Activated naive CD8-positive, alpha-beta T cell treated with anti-CD3 and anti-CD28 coated beads, Interleukin-2, amount 50 U/mL, for 24 hours (primary cell): ENCODE measurements at places on chromosomes 2 and 18.
A peak's percentile ranks its signal among the peaks of the same experiment; 100 is the strongest.

DNA sequence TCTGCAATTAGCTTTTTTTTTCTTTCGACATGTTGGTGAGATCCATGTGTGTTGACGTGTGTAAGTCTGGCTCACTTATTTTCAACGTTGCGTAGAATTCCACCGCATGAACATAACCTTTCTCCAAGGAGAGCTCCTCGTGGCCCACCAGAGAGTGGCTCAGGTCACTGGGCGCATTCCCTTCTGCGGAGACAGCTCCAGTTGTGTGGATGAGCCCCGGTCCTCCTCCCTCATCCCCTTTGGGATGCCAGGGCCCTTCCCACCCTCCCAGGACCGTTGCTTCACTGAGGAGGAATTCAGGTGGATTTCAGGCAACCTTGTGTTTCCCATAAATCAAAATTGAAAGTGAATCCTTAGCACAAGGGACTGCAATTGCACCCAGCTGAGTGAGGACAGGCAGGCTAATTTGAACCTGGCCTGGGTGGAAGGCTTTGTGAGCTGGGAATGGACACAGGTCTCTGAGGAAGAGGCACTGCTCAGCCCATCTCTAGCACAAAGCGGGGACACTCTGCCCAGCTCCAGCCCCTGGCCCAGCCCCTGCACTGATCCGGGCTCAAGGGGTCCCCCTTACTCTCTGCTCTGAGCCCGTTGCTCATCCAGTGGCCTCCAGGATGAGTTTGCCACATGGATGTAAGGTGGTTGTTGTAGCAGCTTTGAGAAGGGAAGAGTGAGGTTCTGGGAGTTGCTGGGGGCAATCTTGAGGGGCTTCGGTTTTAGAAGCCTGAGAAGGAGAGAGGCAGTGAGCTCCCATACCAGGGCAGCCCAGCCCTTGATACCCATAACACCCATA, 57.8 kb upstream of the HAAO start:
- no peaks in the 10 kb centered on the region for H3K4me1 ChIP-seq
- DNase-seq, result no peak
- no peak overlapping the region for H3K4me3 ChIP-seq
- no peaks in the 10 kb centered on the region for H3K27me3 ChIP-seq
- no peak overlapping the region for H3K27ac ChIP-seq

- no peaks in the 10 kb centered on the region for H3K36me3 ChIP-seq
- H3K4me3 ChIP-seq, result no peak overlapping the region
- H3K27ac ChIP-seq, result no peak overlapping the region
- H3K27me3 ChIP-seq, result no peaks in the 10 kb centered on the region
These were observed 371.8 kb downstream of the EPHA4 start for GRCh38 chr2:221200184-221200839.

- H3K36me3 ChIP-seq, result peaks cover 33% of the 10 kb centered on the region
These were observed 6.5 kb downstream of the PTMA start for GRCh38 chr2:231714639-231715498.

GRCh38 chr2:201888426-201888800, 82.1 kb downstream of the CDK15 start:
- H3K27ac ChIP-seq, result no peak overlapping the region
- no peaks in the 10 kb centered on the region for H3K4me1 ChIP-seq
- no peak for DNase-seq
- H3K27me3 ChIP-seq, result peaks cover 31% of the 10 kb centered on the region

GRCh38 chr2:218783688-218784087, 1.7 kb downstream of the CYP27A1 start:
- DNase-seq, result no peak
- no peaks in the 10 kb centered on the region for H3K36me3 ChIP-seq
- no peak overlapping the region for H3K4me3 ChIP-seq
- H3K4me1 ChIP-seq, result peaks cover 4% of the 10 kb centered on the region
- peaks cover 44% of the 10 kb centered on the region for H3K27me3 ChIP-seq

GRCh38 chr2:112165296-112165695, 27.1 kb downstream of the FBLN7 start:
- no peak for DNase-seq
- H3K27ac ChIP-seq, result no peak overlapping the region
- no peak overlapping the region for H3K4me3 ChIP-seq
- H3K4me1 ChIP-seq, result peaks cover 12% of the 10 kb centered on the region
- no peaks in the 10 kb centered on the region for H3K27me3 ChIP-seq
- H3K36me3 ChIP-seq, result no peaks in the 10 kb centered on the region

GRCh38 chr2:20972792-20973565, 70.9 kb downstream of the APOB start:
- no peak overlapping the region for H3K4me3 ChIP-seq
- no peak overlapping the region for H3K27ac ChIP-seq
- no peaks in the 10 kb centered on the region for H3K36me3 ChIP-seq
- peaks cover 14% of the 10 kb centered on the region for H3K27me3 ChIP-seq

DNA sequence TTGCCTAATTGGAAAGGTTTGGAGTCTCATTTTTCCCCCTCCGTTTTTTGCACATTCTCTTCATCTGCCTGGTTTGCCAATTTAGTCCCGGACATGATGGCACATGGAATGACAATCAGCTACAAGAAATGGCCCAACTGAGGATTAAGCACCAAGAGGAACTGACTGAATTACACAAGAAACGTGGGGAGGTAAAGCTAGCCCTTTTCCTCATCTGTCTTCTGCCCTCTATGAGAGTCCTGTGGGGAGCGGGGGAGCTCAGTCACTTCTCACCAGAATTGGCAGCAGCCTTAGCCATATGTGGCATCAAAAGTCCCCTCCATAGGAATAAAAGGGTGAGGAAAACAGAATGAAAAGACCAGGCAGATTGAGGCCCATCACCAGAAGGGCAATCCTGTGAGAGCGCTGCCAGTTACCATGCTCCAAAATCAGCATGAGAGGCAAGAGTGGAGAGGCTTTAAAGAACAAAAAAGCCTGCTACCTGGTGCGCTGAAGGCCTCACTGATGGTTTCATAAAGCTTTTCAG, 11.6 kb downstream of the ATG16L1 start:
- no peaks in the 10 kb centered on the region for H3K27me3 ChIP-seq
- H3K4me3 ChIP-seq, result no peak overlapping the region
- H3K27ac ChIP-seq, result peak overlapping the region; percentile 33

DNA sequence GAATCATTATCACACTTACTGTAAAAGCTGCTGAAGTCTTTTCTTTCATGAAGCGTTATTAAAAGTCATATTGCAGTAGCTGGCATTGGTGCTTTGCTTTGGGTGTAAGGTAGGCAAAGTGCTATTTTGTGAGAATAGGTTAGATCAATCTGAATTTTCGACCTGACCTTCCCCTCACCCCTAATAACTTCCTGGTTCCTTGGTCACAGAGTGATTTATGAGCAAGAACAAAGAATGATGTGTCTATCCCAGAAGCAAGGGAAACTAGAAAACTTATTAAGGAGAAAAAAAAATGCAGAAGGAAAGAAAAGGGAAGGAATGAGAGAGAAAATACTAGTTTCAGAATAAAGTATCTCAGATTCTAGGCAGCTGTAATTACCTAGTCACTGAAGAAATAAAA, 163.1 kb upstream of the MEIS1 start:
- no peak overlapping the region for H3K4me3 ChIP-seq
- no peaks in the 10 kb centered on the region for H3K4me1 ChIP-seq
- H3K27me3 ChIP-seq, result no peaks in the 10 kb centered on the region

DNA sequence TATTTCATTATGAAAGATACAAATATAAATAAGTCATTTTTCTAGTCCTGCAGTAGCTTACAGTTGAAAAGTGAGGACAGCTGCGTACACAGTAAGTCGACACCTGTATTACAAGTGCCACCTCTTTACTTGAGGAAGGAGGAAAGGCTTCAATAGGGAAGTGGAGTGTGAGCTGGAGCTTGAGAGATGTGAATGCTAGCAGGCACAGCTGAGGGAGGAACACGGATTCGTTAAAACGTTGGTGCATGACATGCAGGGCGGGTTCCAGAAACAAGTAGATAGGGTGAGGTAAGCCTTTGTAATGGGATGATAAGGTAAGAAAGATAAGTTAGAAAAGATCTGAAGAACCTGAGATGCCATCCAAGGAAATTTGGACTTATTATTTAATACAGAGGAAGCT, 98.1 kb upstream of the CSRNP3 start:
- DNase-seq, result no peak
- no peaks in the 10 kb centered on the region for H3K4me1 ChIP-seq
- H3K27me3 ChIP-seq, result peaks cover 3% of the 10 kb centered on the region
- H3K4me3 ChIP-seq, result no peak overlapping the region
- H3K27ac ChIP-seq, result no peak overlapping the region

GRCh38 chr2:80363330-80363729, 58.8 kb upstream of the LRRTM1 start:
- no peak overlapping the region for H3K4me3 ChIP-seq
- no peaks in the 10 kb centered on the region for H3K27me3 ChIP-seq
- no peak overlapping the region for H3K27ac ChIP-seq
- no peaks in the 10 kb centered on the region for H3K36me3 ChIP-seq
- DNase-seq, result no peak
- H3K4me1 ChIP-seq, result no peaks in the 10 kb centered on the region

DNA sequence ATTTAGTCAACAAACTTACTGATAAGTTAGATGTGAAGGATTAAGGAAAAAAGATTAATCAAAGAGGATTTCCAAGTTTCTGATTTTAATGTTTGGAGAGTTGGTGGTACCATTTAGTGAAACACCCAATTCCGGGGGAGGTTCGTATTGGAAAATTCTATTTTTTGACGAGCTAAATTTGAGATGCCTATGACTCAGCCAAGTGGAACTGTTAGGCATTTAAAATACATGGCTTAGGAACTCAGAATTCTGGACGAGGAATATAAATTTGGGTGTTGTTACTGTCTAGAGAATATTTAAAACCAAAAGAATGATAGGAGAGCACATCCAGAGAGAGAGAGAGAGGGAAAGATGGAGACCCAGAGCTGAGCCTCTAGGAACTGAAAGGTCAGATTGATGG, 103.6 kb downstream of the TMX3 start:
- DNase-seq, result no peak
- no peaks in the 10 kb centered on the region for H3K36me3 ChIP-seq
- H3K27ac ChIP-seq, result no peak overlapping the region
- H3K4me1 ChIP-seq, result no peaks in the 10 kb centered on the region
- no peak overlapping the region for H3K4me3 ChIP-seq

GRCh38 chr2:151570191-151570590, 160.5 kb downstream of the RIF1 start:
- H3K4me1 ChIP-seq, result no peaks in the 10 kb centered on the region
- no peak overlapping the region for H3K4me3 ChIP-seq
- no peak overlapping the region for H3K27ac ChIP-seq
- no peaks in the 10 kb centered on the region for H3K27me3 ChIP-seq

- peaks cover 10% of the 10 kb centered on the region for H3K4me1 ChIP-seq
- H3K4me3 ChIP-seq, result no peak overlapping the region
- no peak overlapping the region for H3K27ac ChIP-seq
- H3K27me3 ChIP-seq, result peaks cover 3% of the 10 kb centered on the region
- H3K36me3 ChIP-seq, result no peaks in the 10 kb centered on the region
These were observed 35.5 kb downstream of the EML6 start for GRCh38 chr2:54758951-54759350.

GRCh38 chr18:21444465-21445212, 155.9 kb downstream of the ESCO1 start:
- no peak for DNase-seq
- no peaks in the 10 kb centered on the region for H3K36me3 ChIP-seq
- H3K27ac ChIP-seq, result no peak overlapping the region
- no peak overlapping the region for H3K4me3 ChIP-seq

- H3K36me3 ChIP-seq, result peaks cover 65% of the 10 kb centered on the region
- no peaks in the 10 kb centered on the region for H3K27me3 ChIP-seq
- peaks cover 3% of the 10 kb centered on the region for H3K4me1 ChIP-seq
- H3K27ac ChIP-seq, result no peak overlapping the region
These were observed 117.3 kb downstream of the FEZ2 start for GRCh38 chr2:36480636-36481035.

DNA sequence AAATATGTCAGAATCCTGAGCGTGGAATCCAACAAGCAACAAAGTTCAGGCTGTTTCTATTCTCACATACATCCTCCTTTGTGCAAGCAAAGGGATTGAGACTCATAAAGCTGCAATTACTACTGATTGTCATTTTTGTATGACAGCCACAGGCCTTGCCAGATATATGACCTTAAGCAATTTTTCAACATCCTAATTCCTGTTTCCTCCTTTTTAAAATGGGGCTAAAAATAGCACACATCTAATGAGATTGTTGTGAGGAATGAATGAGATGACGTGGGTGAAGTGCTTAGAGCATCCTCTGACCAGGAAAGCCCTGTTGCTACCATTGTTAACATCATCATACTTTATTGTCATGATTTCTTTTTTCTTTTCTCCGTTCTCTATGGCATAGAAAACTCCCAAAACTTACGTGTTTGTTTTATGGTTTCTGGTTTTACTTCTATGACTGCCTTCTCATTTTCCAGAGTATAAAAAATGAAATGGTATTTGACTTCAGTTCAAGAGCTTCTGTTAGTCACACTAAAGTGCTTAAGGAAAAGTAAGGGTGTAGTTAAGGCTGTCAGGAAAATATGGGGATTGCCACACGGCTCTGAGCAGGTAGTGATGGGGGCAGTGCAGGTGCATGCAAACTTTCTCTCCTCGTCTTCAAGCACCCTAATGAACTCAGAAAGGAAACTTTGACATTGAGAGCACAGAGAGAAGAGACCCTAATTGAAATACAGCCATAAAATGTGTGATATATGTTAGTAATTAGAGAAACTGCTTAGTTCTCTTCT, 590.6 kb upstream of the NETO1 start:
- no peak overlapping the region for H3K4me3 ChIP-seq
- H3K4me1 ChIP-seq, result no peaks in the 10 kb centered on the region
- no peaks in the 10 kb centered on the region for H3K36me3 ChIP-seq

DNA sequence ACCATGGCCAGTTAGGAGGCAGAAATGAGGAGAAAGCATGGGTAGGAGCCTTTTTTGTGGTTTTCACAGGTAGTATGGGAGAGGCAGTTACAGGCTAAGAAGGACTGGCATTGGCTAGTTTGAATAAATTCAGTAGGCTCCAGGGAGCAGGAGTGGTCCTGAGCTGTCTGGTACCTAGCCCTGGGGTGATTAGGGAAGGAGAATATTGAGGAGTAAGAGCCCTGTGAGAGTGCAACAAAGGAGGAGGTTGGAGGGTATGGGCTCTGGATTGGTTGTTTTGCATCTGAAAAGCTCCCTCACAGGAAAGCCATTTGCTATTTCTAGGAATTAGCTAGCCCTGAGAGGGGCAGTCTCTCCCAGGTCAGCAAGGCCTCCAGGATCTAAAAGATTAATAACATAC, 13.3 kb upstream of the TCF7L1 start:
- H3K4me1 ChIP-seq, result peaks cover 3% of the 10 kb centered on the region
- H3K4me3 ChIP-seq, result no peak overlapping the region
- no peaks in the 10 kb centered on the region for H3K36me3 ChIP-seq
- H3K27me3 ChIP-seq, result peaks cover 4% of the 10 kb centered on the region

DNA sequence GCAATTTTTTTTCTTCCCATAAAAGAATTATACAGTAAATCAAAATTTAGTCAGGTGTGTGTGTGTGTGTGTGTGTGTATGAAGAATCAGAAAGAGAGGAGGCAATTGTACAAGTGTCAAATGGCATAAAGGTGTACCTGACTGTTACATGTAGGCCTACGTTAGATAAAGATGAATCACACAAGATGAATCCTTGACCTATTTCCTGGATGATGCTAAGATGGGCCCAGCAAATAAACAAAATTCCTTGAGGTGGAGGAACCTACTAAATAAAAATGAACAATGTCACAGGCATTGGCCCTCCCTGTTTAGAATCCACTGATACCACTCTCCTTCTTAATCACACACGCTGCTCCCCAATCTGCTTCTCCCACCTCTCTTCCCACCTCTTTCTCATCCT, 79.7 kb upstream of the LRATD1 start:
- no peak for DNase-seq
- no peaks in the 10 kb centered on the region for H3K4me1 ChIP-seq
- H3K27ac ChIP-seq, result no peak overlapping the region
- H3K27me3 ChIP-seq, result no peaks in the 10 kb centered on the region
- no peak overlapping the region for H3K4me3 ChIP-seq
- no peaks in the 10 kb centered on the region for H3K36me3 ChIP-seq

- H3K27me3 ChIP-seq, result no peaks in the 10 kb centered on the region
- H3K4me1 ChIP-seq, result peaks cover 82% of the 10 kb centered on the region
- DNase-seq, result peak; percentile 75
- peak overlapping the region; percentile 96 for H3K27ac ChIP-seq
- peaks cover 14% of the 10 kb centered on the region for H3K36me3 ChIP-seq
These were observed 31.4 kb upstream of the KCMF1 start for GRCh38 chr2:84939426-84940087.
